ENCODE measurements at places on chromosomes 6 and 20.

DNA sequence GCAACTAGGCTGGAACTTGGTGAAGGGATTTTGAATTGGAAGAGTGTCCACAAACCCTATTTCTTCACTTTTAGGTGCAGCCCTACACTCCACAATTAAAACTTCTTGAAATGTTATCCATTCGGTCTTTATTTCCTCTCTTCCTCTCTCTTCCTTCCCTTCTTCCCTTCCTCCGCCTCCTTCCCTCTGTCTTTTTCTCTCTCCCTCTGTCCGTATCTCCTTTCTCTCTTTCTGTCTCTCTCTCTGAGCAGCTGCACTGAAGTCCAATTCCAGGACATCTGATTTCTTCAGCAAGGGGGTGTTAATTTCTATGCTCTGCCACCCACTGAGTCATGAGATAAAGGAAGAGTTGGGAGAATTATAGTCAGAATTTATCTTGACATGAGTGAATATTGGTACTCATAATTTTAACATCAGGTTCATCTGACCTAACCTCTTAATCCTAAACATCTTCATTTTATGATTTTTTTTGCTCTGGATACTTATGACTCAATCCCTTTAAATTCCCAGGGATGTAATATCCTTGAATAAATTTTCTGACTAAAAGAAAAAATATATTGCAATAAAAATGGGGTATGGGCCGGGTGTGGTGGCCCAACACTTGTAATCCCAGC, 84.2 kb downstream of the BCAS1 start:
- DNase-seq = no peak

DNA sequence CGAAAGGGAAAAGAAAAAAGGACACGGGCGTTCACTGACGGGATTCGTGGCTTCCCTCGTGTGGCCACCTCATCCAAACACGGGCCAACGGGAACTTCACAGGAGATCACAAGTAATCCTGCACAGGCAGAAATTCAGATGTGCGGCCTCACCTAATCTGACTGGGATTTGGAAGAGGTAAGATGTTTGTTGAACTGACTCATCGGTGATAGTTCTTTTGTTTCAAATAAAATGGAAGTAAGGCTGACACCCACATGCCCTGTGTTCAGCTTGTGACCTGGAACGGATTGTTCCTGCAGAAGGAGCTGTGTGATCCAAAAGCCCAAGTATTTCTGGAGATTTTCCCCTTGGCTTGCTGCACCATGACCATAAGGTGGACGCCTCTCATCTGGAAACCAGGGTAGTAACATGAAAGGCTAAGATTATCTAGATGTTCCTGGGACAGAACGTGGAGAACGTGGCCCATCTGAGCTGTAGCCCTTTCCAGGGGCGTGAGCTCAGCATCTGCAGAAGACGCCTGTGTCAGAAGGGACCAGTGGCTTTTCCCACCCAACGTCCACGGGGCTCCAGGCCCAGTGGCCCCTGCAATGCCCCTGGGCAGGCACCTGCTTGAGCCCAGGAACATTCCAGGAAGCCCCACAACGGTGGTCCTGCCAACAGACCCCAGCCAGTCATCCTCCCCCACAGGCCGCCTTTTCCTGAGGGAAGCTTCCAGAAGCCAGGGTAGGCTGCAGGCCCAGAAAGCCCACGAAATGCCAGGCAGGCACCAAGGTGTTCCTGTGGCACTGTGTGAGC, 39.7 kb downstream of the DLL1 start:
- DNase-seq = no peak

DNA sequence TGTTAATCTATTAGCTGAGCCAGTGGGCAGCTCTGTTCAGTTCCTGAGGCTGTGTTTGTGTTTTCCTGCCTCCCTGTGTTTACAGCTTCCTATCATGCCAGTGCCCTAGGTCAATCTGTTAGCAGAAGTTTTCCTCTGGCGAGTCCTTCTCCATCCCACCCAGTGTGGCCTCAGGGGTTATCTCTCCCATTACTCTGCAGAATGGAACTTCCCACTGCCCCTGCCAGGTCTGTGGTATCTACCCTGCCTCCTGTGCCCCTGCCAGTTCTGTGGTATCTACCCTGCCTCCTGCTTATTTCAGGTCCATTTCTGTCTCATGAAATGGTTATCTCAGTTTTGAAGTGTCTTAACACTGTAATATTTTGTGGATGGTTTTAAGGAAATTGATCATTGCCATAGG, 63.1 kb downstream of the SLX4IP start:
- DNase-seq = no peak

DNA sequence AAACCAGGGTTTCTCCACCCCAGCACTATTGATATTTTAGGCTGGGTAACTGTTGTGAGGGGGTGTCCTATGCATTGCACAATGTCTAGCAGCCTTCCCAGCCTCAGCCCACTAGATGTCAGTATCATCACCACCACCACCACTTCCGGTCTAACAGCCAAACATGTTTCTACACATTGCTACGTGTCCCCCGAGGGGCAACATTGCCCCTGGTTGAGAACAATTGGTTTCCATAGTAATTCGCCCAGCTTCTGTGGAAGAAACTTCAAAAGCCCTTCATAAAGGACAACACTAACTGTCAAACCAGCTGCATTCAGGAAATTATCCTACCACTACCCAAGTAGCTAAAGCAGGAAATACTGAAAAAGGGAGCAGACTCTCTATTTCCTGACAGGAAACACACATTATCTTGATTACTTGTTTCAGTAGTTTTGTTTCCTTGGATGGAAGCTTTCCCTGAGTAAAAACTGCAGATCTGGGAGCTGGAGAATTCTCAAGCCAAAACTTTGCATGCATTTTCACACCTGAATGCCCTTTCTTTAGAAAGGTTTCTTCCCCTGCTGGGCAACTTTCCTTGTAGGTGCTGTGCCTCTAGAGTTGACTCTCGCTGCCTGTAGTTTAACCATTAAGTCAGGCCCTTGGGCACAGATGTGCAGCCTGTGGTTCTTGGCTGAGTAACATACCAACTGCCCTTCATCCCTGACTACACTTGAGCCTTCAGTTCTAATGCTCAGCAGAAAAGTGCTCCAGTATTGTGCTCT, 23.6 kb downstream of the PKHD1 start:
- peak; percentile 60 for DNase-seq

DNA sequence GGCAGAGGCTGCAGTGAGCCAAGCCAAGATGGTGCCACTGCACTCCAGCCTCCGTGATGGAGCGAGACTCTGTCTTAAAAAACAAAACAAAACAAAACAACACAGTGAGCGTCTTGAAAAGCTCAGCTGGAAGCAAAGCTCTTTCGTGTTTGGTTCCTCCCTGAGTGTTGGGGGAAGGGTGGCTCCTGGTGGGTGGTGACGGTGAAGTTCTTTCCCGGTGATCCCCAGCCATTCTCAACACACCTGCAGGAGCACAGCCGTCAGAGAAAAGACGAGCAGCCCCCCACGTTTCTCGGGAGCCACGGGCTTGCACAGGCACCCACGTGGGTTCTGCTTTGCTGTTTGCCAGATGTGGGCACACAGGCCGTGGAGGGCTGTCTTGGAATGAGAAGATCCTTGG, 3.2 kb downstream of the BHLHE23 start:
- DNase-seq = no peak

GRCh38 chr6:84227044-84227433, 404 bp downstream of the CEP162 start:
- DNase-seq = no peak

Data from activated CD4-positive, alpha-beta T cell treated with anti-CD3 and anti-CD28 coated beads for 24 hours (primary cell).